Vagina (tissue), 2 donors: ENCODE measurements at places on chromosomes 4 and X.

DNA sequence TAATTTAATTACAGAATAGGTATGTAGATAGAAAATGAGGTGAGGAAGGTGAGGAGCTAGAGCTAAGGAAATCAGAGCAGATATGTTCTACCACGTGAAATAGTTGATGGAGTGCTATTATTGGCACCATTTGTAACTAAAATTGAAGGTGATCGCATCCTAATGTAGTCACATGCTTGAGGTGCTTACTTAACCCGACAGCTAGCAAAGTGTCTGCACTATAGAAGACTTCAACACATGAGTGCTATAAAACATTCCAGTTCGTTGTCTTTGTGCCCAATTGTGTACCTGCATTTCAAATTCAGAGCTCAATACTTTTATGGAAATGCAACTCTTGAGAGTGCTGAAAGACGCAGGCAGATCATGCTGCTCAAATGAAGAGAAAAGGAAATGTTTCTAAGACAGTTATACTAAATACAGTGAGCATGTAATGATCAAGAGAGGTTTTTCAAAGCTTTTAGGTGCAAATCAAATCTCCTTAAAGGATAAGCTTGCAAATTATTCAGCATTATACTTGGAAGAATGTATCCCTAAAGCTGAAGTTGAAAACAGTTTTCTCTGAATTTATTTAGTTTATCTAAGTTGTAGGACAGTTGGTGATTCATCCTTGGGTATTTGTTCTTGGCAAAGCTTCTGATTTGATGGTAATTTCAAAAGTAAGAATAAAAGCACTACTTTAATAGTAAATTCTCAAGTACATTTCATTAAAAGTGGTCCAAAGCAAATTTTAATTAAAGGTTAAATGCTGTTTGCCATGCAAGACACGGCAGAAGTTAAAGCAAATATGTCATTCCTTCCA, 223.9 kb upstream of the EPHA5 start:
- H3K27ac ChIP-seq = no peak overlapping the region
- no peak for DNase-seq
- no peaks in the 10 kb centered on the region for H3K36me3 ChIP-seq
- no peaks in the 10 kb centered on the region for H3K27me3 ChIP-seq
- H3K4me1 ChIP-seq = no peaks in the 10 kb centered on the region
- no peak overlapping the region for H3K4me3 ChIP-seq

DNA sequence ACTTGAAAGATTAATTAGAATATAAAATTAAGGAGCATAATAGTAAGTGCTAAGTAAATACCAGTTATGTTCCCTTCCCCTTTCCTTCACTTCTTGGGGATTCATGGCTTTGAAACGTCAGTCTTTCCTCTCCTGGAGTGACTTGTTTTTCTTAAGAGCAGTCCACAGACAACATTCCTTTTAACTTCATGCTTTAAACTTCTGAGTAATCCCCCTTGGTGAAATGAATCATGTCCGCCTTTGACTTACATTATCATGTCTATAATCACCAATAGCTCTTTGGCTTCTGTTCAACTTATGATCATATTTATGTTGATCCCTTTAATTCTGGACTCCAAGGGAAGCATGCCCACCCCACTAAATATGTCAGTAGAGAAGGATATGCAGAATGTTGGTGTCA, 1012.1 kb upstream of the SLIT2 start:
- H3K36me3 ChIP-seq = no peaks in the 10 kb centered on the region
- H3K27ac ChIP-seq = no peak overlapping the region
- no peaks in the 10 kb centered on the region for H3K4me1 ChIP-seq
- no peak overlapping the region for H3K4me3 ChIP-seq
- DNase-seq = no peak

DNA sequence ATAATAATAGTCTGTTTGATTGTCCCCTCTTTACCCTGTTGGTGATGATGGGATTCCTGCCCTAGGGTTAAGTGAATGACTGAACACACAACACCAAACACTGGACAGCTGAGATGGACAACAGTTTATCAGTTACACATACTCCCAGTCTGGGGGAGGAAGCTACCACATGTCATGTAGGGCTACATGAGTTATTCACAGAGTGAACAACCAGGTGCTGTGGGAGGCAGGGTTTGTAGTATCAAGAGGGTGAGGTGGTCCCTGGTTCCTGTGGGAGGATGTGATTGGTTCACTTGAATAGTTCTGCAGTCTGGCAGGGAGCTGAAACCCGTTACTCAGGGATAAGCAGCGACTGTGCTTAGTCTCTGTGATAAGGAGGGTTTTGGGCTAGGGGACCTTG, 88.8 kb upstream of the AP1S2 start:
- H3K4me3 ChIP-seq = no peak overlapping the region
- H3K27me3 ChIP-seq = no peaks in the 10 kb centered on the region
- H3K36me3 ChIP-seq = no peaks in the 10 kb centered on the region

- no peaks in the 10 kb centered on the region for H3K27me3 ChIP-seq
- no peaks in the 10 kb centered on the region for H3K36me3 ChIP-seq
- DNase-seq = no peak
- no peak overlapping the region for H3K4me3 ChIP-seq
- peaks cover 29% of the 10 kb centered on the region for H3K4me1 ChIP-seq
Measured at GRCh38 chr4:140135529-140136088, 18.4 kb downstream of the MAML3 start.

DNA sequence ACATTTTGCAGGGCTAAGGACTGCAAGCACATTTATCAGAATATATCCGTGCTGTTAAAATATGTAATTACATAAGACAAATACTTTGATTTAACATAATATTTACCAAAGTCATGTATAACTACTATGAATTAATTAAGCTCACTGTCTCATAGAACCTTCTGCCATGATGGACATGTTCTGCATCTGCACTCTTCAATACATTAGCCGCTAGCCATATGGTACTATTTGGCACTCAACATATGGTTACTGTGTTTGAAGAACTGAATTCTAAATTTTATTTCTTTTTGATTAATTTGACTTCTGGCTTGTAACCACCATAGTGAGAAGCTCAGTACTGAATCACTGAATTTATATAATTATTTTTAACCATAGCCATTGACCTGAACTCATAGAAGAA, 427.0 kb upstream of the TRAM1L1 start:
- H3K27me3 ChIP-seq = no peaks in the 10 kb centered on the region
- no peaks in the 10 kb centered on the region for H3K36me3 ChIP-seq
- no peaks in the 10 kb centered on the region for H3K4me1 ChIP-seq
- no peak overlapping the region for H3K27ac ChIP-seq
- no peak for DNase-seq
